Thyroid gland (tissue), 4 donors: ENCODE measurements at places on chromosomes 16 and 17.

- DNase-seq: no peak
These were observed 7.6 kb downstream of the HDAC5 start for GRCh38 chr17:44115585-44116415.

- peak; percentile 67 for DNase-seq
These were observed 4.4 kb downstream of the SHBG start for GRCh38 chr17:7634384-7634783.

GRCh38 chr17:79414063-79414792 lies 196.6 kb downstream of the RBFOX3 start:
- no peak for DNase-seq

- peak; percentile 83 for DNase-seq
These were observed 315.1 kb upstream of the EEF2KMT start for GRCh38 chr16:5412731-5413130.

- DNase-seq: peak; percentile 9
These were observed 19.7 kb upstream of the RCVRN start for GRCh38 chr17:9924735-9925191.

- DNase-seq: no peak
These were observed 73.4 kb upstream of the TNRC6C start for GRCh38 chr17:77884967-77885641.

GRCh38 chr17:74994440-74994839 lies 7.0 kb downstream of the CDR2L start:
- DNase-seq: no peak

GRCh38 chr16:86505899-86506864 lies 4.1 kb upstream of the FOXF1 start:
- no peak for DNase-seq
